ENCODE measurements at places on chromosomes 5 and 9.

DNA sequence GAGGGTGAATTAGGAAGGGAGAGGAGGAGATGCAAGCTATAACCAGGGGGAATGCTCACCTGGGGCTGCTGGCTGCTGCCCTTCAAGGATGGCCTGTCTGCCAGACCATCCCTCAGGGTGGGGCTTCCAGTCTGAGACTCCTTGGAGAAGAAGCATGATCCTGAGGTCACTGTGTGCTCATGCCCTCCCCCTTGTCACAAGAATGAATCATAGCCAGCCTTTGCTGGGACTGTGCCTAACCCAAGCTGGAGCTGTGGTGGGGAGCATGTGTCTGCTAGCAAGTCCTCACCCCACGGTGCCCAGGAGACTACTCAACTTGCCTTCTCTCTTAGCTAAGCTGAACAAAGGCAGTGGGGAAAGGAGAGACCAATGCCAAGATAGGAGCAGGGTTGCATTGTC, 463.6 kb downstream of the SPOCK1 start:
- no peak for DNase-seq

DNA sequence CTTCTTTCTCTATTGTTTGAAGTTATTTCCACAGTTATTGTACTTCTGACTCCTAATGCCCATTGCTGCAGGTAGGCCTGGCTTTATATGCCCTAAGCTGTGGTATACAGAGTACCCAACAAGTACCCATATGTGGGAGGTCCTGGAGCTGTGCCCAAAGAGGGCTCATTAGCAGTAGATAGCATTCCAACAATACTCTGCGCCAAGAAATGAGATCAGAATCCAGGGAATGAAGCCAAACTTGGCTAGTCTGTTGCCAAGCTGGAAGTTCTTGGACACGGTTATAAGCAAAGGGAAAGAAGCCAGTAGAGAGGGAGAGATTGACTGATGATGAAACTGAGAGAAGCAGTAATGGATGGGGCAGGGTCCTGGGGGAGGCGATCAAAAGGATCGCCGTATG, 29.7 kb upstream of the FAM169A start:
- DNase-seq, result peak; percentile 75

- DNase-seq, result no peak
Measured at GRCh38 chr5:64665243-64665642, 25.1 kb upstream of the SHISAL2B start.

DNA sequence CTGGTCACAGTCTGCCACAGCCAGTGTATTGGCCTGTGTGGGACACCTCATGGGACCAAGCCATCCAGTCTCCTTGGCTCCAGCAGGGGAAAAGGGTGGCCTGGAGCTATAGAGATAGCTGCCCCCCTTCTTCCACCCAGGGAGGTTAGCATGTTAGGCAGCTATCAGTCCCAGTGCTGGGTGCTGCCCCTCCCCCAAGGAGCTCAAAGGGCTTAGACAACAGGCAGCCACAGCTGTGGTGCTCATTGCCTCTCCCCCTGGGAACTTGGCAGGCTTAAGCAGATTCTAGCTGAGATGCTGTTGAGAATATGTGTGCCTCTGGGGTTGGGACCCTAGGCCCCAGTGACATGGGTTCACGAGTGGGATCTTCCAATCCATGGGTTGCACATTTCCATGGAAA, 226.0 kb upstream of the PTGER4 start:
- no peak for DNase-seq

DNA sequence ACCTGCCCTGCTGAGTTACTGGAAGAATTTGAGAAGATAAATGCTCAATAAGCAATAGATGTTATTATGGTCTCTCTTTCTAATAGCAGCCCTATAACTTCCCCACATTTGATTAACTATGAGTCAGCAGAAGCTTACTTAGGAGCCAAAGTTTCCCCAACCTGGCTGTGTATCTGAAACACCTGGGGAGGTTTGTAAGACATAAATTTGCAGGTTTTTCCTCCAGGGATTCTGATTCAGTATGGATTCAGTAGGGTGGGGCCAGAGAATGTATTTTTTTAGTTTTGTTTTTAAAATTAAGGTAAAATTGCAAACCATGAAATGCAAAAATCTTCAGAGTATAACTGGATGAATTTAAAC, 44.9 kb upstream of the GNPDA1 start:
- DNase-seq, result peak; percentile 73

GRCh38 chr9:111937301-111937700, 40.7 kb downstream of the UGCG start:
- no peak for DNase-seq

DNA sequence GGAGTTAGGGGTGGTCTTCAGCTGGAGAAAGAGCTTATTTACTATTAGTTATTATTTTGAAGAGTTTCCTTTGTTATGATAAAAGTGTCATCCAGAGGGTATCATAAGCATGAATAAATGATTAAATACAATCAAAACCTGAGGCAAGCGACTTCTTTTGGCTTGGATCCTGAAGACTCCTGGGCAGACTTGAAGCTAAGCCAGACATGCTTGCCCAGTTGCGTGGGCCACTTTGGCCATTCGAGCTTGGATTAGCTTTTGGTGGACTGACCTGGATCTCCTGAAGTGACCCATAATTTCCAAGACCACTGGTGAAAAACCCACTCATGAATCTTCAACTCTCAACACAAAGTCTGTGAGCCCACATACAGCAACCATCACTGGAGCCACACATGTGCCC, 335.8 kb downstream of the NR2F1-AS1 start:
- DNase-seq, result no peak

DNA sequence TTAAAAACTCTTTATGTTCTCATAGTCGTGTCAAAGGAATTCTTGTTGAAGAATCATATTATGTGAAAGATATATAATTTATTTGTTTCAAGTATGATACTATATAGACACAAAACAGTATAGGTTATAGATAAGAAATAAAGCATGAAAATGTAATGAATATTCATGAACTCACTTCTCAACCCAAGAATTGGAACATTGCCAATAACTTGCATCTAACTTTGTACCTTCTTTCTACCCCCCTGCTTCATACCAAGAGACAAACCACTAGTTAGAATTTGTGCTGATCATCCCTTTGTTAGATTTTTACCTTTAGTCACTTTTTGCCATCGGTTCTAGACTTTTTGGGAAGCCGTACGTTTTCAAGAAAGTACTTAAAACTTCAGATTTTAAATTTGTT, 32.6 kb downstream of the HSD17B4 start:
- no peak for DNase-seq

GRCh38 chr5:9391080-9391479, 154.8 kb downstream of the SEMA5A start:
- DNase-seq, result no peak

DNA sequence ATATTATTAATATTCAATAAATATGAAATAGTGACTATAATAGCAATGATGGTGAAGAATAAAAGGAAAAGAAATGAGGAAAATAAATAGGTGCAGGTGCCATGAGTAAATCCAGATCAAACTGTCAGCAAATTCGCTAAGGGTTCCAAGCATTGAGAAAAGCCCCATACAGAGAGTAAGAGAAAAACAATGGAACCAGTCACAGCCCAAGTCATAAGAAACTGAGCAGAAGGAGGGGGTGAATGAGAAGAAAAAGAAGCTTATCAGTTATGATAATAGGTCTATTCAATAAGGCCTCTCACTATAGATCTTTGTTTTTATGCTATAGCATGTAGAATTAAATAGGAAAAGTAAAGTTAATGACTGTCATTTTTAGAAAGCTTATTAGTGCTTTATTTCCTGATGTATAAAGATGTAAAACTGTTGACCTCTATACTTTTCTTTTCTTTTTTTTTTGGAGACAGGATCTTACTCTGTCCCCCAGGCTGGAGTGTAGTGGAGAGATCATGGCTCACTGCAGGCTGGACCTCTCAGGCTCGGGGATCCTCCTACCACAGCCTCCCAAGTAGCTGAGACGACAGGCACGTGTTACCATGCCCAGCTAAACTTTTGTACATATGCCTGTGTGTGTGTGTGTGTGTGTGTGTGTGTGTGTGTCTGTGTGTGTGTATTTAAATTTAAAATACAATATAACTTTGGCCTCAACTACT, 72.4 kb downstream of the FYB1 start:
- no peak for DNase-seq

DNA sequence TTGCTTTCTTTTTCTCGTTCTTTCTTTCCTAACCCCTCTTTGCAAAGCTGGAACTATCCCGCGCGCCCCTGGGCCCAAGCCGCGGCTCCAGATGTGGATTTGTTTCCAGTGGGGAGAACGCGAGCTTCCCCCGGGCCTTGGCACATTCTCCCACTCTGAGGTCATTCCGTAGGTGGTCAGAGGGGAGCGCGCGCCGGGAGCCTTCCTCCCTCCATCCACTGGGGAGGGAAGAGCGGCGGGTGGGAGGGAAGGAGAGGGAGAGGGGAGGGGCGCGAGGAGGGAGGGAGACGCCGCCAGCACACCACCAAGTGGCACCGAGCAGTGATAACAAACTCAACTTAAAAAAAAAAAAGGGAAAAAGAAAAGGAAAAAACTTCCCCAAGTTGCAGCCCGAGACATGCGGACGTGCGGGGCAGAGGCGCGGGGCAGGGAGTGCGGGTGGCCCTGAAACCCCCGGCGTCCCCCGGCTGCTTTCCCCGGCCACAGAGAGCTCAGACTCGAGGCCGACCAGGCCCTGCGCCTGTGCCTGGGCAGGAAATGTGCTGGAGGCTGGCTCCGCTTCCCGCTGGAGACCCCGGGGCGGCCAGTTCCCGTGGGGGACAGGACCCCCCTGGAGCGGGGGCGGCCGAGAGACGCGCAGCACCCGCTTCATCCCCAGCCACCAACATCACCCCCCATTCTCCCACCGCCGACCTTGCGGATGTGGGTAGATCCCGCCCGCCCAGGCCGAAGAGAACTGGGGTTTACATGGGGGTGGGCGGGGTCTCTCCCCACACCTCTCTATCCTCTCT, 3.1 kb downstream of the IER5L start:
- DNase-seq, result peak; percentile 72

DNA sequence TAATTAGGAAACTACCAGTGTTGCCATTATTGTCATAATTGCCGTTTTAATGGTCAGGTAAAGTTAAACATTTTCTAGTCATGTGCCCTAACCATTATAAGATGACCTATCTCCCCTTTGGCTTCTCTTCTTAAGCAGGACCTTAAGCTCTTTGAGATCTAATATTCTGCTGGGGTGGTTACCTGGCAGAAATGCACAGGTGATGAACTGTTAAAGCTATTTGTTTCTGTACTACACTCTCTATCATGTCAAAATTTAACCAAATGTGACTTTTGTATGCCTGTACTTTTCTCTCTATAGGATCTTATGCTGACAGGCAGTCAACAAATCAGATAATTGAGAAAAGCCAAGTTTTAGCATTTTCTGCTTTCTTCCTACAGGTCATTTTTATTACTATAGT, 23.3 kb downstream of the ALDH1A1 start:
- DNase-seq, result no peak

DNA sequence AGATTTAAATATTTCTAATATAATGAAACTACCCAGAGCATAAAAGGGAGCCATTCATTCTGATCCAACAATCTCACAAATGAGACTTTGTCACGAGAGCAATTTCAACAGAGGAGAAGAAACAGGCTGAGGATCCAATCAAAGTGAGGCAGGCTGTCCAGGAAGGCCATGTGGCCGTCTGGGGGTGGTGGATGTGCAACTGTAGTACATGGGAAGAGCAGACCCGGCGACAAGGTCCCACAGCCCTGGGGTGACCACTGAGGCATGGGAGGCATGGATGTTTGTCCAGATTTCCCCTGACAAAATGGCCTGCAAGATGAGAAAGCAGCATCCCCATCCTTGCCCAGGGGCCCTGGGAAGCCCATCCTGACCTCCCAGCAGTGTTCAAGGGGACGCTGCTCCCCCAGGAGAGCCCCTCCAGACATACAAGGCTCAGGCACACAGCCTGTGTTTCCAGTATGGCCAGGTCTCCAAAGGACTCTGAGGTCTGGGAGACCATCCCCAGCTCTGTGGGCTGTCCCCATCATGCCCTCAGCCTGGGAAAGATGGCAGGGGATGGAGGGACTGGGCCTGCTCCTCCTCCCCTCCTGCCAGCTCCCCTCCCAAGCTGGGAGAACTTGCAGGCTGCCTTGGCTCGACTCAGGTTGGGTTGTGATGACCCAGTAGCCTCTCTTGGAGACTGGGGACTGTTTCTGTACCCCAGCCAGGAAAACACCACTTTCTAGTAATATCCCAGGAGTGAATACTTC, 27.5 kb upstream of the FCN2 start:
- no peak for DNase-seq

DNA sequence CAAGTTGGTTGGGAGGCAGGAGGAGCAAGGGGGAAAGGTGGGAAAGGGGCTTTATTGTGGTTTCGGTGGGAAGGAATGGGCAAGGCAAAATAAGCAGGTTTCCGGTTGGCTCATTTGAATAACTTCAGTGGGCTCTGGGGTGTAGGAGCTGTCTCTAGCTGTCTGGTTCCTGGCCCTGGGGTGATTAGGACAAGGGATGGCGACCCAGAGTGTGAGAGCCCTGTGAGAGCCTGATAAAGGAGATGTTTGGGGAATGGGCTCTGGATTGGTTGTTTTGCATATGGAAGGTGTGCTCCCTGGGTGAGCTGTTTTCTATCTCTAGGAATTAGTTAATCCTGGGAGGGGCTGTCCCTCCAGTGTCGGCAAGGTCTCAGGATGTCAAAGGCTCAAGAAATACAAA, 15.4 kb downstream of the ANKRD34B start:
- no peak for DNase-seq

DNA sequence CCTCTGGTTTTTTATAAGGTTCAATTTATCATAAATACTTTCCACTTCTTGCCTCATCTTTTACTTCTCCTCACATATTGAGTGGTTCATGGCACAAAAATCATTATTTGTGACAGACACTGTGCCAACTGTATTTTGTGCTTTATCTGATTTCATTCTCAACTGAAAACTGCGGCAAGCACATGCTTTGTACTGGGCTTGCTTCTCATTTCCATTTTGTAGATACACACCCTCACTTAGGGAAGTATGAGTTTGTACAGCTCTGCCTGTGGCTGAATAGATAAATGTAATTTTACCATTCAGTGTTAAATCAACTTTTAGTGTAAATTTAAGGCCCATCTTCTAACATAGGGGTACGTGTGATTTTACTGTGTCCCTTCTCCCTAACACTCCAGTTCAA, 83.6 kb downstream of the ANXA2R start:
- no peak for DNase-seq

DNA sequence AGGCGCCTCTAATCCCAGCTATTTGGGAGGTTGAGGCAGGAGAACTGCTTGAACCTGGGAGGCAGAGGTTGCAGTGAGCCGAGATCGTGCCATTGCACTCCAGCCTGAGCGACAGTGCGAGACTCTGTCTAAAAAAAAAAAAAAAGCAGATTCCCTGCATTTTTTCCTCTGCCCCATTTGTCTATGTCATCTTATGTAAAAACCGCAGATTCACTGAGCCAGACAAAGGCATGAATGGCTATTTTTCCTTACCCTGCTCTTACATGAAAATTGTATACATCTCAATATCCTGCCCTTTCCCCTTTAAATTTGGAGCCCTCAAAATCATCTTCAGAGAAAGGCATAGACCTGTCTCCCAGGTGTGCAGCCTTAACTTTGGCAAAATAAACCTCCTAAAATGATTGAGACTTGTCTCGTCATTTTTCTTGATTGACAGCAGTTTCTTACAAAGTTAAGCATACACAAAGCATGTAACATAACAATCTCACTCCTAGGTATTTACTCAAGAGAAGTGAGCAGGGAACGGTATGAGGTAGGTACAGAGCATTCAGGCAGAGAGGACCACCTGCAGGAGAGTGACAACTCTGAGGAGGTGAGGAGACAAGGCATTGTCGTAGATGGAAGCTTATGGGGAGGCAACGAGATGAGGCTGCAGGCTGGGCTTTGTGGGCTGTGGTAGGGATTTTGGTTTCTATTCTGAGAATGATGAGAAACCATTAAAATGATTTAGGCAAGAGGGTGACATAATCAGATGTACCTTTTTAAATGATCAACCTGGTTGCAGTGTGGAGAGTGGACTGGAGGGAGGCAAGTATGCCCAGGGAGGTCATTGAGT, 65.7 kb upstream of the IL6ST start:
- no peak for DNase-seq

GRCh38 chr5:148569948-148570347, 84.4 kb downstream of the HTR4 start:
- DNase-seq, result peak; percentile 52
